ENCODE measurements at places on chromosomes 7 and 10.

- no peak for DNase-seq
Observed at GRCh38 chr7:58086461-58086860, 636.5 kb downstream of the ZNF716 start.

DNA sequence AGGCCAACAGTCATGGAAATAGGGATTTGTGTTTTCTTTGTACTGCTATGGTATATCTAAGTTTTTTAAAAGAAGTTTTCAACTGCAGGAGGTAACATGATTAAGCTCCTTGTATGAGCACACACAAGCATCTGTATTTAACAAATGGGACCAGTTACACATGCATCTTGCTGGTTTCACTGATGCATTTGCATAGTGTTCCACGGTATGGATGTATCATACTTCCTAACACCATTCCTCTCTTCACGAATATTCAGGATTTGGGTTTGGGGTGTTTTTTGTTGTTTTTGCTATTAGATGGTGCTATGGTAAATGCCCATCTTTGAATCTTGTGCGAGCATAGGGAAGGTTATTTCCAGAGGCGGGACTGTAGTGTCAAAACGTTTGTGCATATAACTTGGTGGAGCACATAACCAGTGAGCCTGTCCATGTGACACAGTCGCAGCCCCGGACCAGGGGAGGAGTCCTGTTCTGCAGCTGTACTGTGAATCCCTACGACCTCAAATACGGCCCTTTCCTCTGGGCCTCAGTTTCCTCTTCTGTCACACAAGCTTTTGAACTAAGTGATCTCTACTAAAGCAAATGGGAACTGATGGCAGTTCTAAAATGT is 1.9 kb downstream of the H2BK1 start:
- no peak for DNase-seq

- no peak for DNase-seq
Observed at GRCh38 chr7:69898189-69898588, 299.9 kb downstream of the AUTS2 start.

DNA sequence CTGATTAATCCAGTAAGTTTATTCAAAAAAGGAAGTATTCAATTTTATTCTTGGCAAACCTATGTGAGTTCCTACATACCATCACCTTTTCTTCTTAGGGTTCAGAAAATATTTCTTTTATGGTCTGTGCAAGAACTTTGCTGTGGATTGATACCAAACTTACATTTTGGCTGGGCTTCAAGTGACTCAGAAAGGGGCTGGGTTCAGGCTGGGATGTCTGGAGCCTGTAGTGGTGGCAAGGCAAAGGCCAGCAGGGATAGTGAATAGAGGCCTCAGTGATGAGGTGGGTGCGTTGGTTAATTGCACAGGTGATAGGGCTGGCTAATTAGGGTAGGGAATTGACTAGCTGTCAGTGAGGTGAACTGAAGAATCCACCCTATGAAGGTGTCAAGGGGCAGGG is 40.2 kb upstream of the ATXN7L1 start:
- no peak for DNase-seq

DNA sequence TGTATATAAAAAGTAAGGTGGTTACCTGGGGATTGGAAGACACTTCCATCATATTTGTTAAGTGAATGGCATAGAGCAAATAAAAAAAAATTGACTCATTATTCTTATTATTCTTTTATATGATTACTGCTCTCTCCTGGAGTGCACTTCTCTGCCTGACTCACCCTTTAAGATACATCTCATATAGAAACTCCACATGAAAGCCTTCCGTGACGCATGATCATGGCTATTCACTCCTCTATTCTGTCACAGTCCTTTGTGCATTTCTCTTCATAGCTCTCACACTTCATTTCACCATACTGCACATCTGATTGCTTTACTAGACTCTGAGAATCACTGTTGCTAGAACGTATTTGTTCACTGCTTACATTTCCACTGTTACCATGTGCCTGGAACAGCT is 597.3 kb downstream of the CNTNAP2 start:
- DNase-seq = no peak

GRCh38 chr7:8190119-8190895 is 71.7 kb downstream of the ICA1 start:
- DNase-seq = peak; percentile 69

- DNase-seq = no peak
Observed at GRCh38 chr10:132892004-132892403, 50.4 kb downstream of the CFAP46 start.

- DNase-seq = no peak
Observed at GRCh38 chr7:69661342-69661741, 63.1 kb downstream of the AUTS2 start.

- no peak for DNase-seq
Observed at GRCh38 chr7:154881026-154881425, 121.9 kb downstream of the PAXIP1 start.

- no peak for DNase-seq
Observed at GRCh38 chr7:126501617-126502016, 751.1 kb downstream of the GRM8 start.

DNA sequence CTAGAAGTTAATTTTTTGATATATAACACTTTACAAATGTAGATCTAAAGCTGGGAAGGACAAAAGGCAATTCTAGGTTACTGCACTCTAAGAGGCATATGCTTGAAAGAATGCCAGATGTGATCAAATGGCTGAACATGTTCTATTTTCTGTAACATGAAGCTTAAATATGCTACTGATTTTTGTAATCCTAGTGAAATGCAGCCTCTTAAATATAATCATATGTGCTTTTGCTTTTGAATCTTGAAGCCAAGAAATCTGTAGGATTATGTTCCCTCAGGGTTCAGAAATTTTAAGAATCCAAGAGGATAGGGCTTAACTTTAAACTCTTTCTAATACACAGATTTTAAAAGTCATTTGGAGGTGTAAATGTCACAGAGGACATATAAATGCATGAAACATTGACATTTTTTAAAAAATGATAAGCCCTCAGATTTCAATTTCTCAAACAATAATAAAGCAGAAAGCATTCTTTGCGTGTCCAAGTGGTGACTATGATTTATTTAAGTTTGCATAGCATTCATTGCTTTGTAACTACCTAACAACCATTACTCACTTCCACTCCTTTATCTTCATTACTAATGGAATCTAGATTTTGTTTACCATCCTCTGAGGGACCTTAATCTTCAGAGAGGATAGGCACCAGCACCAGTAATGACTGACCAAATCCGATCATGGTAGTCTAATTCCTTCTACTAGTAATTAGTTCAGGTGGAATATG is 170.4 kb downstream of the MAGI2 start:
- no peak for DNase-seq

DNA sequence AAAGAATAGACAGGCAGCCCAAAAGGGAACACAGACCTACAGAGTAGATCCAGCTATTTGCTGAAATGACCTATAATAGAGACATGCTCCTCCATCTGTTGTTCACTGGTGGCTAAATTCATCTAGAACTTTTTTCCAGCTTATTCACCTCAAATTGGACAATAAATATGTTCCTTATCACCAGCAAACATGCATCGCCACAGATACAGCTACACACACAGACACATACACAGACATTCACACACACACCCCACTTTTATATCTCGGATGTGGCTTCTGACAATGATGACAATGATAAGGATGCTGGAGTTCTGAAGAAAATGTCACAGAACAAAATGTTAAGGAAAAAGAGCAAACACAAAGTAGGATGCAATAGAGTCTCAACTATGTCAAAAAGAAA is 175.4 kb downstream of the LSM5 start:
- no peak for DNase-seq

DNA sequence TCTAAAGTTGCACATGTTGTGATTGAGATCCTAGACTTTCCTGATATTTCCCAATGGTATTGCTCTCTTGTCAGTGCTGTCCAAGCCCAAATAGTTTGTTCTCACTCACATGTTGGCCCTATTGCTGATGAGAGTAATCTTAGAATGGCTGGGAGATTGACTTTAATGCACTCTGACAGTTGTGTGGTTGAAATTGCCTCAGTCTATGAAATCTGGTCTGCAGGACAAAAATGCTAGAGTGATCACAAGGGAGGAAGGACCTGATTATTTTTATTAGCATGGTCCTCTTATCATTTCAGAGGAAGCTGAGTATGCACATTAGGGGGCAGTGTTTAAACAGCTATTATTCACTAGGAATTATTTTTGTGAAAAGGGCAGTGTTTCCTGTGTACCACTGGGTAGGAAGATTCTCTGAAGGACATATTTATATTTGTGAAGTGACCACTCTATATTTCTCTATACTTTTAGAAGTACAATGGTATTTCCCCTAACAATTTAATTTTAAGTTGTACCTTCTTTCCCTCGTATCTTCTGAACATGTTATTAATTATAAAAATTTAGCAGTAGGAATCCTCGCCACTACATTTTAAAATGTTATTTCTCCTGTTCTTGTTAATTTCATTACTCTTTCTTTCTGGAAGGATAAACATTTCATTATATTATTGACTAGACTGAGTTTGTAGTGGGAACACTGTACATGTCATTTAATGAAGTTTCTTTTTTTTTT is 64.4 kb downstream of the SUGCT start:
- DNase-seq = no peak

GRCh38 chr7:26084418-26084817 is 67.6 kb upstream of the NFE2L3 start:
- no peak for DNase-seq

All from effector memory CD8-positive, alpha-beta T cell (primary cell).